ENCODE measurements at places on chromosomes 4 and X. TPM values are rescaled to one million over a fixed set of nuclear protein-coding genes. Genes with fewer than 3 reads are reported as not detected.

STBD1 gene
- 10.0 TPM for total RNA-seq

ADH1C gene
- 5.5 TPM for total RNA-seq

RBM47 gene
- total RNA-seq: 1.0 TPM

SRP72 gene
- total RNA-seq: 102 TPM

TMPRSS11B gene
- total RNA-seq: not detected

ARAP2 gene
- total RNA-seq: 1.2 TPM

Measured in smooth muscle cell of trachea (primary cell).